ENCODE measurements at places on chromosomes 11 and 22.

DNA sequence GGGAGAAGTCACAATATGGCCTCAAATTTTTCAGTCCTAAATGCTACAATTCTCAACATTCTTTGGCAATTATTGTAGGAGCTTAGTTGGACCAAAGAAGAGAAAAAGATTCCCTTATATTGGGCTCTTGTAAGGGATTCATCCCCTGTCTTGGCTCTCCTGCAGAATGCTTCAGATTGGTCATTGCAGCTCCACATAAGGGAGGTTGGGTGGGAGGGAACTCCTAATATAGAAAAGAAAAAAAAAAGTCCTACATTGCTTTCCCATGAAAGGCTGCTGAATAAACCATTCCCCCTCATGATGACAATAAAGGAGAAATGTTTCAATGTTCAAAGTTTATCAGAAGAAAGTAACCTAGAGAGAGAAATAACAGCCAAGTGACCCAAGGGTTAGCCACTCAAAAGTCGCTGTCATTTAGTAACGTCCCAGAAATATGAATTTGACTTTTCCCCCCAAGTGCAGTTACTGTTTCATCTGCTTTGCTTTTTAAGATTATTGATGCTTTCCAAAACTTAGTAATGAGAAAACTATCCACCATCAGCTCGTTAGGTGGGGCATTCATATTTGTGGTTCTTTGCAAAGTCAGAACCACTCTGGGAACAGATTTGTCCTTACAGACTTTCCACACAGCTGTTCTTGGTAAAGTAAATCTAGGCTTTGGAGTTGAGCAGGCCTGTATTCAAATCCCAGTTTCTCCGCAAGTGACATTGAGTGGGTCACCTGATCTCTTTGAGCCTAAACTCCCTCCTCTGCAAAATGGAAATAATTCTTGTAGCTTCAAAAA lies 5.0 kb upstream of the SLC1A2 start:
- no peak for DNase-seq

GRCh38 chr11:55501014-55501413 lies 53.3 kb upstream of the OR4C15 start:
- DNase-seq = no peak

DNA sequence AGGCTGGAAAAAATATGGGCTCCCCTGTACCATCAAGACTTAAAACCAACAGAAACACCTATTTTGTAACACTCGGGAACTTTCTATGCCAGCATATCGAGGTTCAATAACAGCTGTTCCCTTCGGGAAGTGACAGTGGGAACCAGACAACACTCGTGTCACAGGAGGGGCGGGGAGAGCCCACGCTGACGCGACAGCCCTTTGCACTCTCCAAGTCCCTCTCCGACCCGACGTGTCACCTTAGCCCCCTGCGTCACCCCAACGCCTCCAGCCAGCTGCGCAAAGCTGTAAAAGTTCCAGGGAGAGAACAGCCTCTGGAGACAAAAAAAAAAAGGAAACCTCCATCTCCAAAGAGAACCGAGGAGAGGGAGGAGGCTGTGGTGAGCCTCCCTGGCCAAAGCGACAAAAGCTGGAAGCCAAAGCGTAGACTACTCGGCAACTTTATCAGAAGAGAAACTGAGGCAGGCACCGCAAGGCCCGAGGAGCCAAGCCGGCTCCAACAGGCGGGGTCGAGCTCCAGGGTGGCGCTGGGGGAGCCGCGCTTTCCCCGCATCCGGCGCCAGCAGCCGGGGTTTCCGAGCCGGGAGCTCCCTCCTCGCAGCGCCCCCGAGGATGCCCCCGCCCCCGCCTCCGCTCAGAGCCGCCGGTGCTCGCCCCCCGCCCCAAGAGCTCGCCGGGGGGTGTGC lies 751 bp downstream of the ARFGAP3 start:
- peak; percentile 66 for DNase-seq

DNA sequence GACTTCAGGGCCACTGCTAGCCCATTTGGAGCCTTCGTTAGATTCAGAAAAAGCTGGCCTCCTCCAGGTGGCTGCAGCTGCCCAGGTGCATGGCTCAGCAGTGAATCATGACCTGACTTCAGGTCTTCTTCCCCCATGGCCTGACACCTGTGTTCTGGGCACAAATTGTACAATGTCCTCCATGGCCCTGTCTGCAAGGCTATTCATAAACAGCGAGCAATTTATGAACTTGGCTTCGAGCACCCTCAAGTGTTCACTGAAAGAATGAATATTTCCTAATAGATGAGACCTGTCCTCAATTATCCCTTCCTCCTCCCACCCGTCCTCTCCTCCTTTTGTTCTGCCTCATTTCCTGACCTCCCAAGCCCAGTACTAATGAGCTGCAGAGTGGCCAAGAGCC lies 12.2 kb upstream of the VPS37C start:
- peak; percentile 51 for DNase-seq

DNA sequence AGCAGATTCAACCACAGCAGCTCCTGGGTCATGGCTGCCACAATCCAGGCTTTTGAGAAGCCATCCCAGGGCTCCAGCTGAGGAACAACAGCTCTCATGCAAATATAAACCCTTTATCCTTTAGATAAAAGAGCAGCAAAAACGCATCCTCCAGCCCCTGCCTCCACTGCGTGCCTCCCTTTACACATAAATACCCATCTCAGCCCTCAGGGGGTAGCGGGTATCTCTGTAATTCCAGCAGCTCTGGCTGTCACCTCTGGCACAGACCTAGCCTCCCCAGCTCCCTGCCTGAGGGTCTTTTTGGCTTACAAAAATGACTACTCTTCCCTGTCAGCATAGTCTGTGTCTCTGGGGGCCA lies 21.6 kb downstream of the LMO1 start:
- DNase-seq = no peak

DNA sequence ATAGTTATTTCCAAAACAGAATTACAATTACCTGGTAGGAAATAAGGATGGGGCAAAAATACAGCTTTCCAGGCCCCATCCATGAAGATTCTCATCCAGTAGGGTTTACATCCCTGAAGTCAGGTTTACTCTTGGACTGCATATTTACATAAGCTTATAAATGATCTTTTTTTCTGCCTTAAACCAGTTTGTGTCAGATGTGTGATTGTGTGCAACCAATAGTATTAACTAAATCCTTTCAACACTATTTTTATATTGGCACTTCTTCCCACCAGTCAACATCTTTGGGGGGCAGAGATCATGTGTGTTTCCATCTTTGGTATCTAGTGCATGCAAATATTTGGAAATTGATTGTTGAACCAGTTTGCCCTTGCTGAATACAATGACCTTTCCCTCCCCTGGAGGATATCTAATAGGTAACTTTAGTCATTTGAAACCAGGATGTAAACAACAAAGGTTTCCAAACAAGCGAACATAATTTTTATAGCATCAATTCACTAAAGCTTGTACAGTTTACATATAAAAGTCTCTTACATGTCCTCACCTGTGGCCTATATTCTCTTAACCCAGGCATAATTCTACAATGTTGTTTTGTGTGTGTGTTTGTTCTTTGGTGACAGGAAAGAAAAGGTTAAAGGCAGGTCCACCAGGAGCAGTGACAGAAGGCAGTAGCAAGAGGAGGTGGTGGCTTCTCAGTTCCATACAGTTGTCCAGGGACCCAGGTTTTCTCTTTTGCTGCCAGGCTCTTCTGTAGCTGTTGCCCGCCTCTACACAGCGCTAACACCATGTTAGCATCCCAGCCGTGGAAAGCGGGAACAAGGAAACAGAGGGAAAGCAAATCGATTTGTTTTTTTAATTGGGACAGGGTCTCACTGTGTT lies 1.7 kb upstream of the ME3 start:
- DNase-seq = peak; percentile 67

GRCh38 chr11:125519860-125520834 lies 24.1 kb upstream of the FEZ1 start:
- no peak for DNase-seq

- DNase-seq = peak; percentile 82
Observed at GRCh38 chr11:27367881-27368280, 4.9 kb upstream of the CCDC34 start.

DNA sequence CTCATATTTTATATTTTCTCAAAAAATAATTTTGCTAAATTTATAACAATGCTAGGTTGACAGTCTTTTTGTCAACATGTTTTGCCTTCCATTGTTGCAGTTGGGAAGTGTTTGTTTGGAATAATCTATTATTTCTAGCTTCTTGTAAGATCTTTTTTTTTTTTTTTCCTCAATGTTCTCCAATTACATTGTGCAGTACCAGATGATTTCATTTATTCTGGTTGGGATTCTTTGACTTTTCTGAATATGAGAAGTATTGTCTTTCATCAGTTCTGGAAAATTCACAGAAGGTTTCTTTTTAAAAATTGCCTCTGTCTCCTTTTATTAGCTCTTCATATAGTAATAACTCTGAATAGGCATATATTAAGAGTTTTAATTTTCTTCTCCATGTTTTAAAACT lies 245.4 kb downstream of the DYNC2H1 start:
- DNase-seq = no peak

DNA sequence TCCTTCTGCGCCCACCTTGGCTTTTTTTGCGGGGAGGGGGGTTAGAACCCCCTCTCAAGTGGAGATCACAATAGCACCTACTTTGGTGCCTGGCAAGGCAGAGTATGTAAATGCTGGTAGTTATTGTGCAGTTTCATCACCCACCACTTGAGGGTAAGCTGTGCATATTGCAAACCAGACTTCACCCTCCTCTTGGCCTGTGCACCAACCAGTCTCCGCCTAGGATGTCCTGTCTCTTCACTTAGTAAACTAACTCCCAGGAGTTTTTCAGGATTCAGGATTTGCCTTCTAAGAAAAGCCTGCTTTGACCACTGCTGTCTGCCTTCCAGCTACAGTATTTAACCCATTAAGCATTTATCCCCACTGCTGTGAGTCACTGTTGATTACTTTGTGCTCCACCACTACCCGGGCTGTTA lies 2.0 kb upstream of the UBXN1 start:
- peak; percentile 88 for DNase-seq

DNA sequence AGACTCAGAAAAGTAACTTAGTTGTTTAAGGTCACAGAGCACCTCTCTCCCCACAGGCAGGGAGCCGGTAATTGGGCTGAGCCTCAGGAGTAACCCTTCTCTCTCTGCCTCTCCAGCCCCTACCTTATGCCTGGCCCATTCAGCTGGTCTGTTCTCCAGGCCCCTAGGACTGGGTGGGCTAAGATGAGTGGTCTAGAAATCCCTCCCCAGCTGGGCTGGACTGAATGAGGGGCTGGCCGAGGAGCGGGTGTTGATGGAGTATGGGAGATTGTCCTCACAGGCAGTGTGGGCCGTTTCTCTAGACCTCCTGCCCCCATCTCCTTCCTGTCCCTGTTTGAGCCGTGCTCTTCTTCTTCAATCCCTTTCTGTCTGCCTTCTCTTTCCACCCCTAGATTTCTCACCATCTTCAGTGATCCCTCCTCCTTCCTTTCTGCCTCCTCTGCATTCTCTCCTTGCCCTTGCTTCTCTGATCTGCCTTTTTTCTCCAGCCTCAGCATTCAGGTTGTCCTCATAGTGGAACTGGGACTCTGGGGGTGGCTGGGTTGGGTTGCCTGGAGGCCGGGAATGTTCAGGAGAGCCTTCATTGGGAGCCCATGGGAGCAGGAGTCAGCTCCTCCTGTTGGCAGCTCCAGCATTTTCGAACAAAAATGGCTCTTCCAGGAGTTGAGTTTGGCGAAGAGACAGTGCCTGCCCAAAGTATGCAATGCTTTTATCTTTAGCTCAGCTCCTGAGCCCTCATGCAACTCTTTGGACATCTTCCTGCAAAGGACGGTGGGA lies 7.6 kb downstream of the ST3GAL4 start:
- no peak for DNase-seq

GRCh38 chr11:6655790-6656583 lies at the start of gene DCHS1:
Gene DCHS1 (minus strand): TSS chr11:6655809. CDS start chr11:6641613, 14,196 bp downstream.
- DNase-seq = peak; percentile 32

DNA sequence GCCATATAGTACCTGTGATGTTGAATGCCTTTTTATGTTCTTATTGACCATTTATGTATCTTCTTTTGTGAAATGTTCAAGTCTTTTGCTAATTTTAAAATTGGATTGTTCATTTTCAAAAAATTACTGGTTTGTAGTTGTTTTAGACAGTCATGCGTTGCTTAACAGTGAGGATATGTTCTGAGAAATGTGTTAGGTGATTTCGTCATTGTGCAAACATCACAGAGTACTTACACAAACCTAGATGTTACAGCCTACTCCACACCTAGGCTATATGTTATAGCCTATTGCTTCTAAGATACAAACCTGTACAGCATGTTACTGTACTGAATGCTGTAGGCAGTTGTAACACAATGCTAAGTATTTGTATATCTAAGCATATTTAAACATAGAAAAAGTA lies 32.5 kb downstream of the PDE3B start:
- peak; percentile 90 for DNase-seq

DNA sequence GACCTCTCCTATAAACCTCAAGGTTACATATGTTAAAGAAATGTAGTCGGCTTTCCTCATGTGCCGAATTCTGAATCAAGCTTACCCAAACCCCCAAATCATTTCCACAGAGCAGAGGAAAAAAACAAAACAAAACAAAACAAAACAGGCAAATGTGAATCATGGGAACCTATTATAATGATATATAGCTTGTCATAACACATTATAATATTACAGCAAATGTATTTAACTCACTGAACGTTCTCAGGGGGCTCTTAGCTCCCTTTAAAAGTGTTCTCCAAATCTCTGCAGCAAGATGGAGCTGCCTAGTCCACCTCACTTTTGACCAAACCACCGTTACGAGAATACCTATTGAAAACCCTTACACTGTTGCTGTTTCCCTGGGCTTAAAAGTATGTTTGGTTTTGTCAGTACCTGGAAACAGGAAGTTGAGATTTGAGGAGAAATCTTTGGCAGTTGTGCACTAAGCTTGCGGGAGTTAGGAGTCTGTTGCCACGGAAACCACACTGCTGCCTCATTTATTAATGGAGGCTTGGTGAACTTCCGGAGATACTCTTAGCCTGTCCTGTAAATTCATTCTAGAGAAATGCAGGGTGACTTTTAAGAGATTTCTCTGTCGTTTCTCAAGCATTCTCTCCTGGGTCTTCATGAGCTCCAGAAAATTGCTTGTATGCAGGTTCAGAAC lies 167.0 kb upstream of the RASSF10 start:
- peak; percentile 91 for DNase-seq

DNA sequence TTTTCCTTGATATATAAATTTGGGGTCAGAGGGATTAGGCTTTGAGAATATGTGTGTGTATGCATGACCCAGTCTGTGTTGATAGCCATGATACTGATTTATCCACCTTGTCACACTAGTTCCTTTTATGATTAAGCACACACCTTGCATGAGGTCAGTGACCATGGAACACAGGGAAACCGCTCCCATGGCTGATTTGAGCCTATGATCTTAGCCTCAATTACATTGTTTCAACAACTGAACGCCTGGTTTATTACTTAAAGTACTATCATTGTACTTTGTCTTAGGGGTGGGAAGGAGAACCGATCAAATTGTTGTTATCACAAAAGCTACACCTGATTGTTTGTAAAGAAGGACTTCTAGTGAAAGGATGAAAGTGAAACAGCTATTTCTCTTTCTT lies 70.7 kb downstream of the ARFGAP2 start:
- peak; percentile 28 for DNase-seq

- peak; percentile 4 for DNase-seq
Observed at GRCh38 chr22:37187552-37187890, 526 bp downstream of the C1QTNF6 start.

DNA sequence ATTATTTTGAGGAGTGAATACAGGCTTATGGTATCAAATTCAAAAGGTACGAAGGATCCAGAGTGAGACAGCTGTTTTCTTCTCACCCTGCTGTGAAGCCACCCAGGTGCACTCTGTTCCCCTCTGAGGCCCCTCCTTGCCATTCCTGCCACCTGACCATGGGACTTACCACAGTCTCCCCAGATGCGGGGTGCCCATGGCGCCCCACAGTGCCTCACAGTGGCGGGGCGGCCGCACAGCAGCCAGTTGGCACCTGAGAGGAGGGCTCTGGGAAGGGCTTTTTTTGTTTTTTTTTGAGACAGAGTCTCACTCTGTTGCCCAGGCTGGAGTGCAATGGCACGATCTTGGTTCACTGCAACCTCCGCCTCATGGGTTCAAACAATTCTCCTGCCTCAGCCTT lies 151.7 kb downstream of the CEP164 start:
- DNase-seq = peak; percentile 28
